Left kidney (tissue), 8 donors: ENCODE measurements at places on chromosomes 5 and 9. TPM values are rescaled to one million over a fixed set of nuclear protein-coding genes. Genes with fewer than 3 reads are reported as not detected.

Gene TMC1
- 1.3 TPM for polyA plus RNA-seq

Gene FOXD4L5
- polyA plus RNA-seq = 0.27 TPM

Gene NUTM2G
- polyA plus RNA-seq = 1.1 TPM

GRCh38 chr5:125597338-125597737 lies 825.9 kb upstream of the GRAMD2B start:
- no peak for DNase-seq

- DNase-seq = no peak
Observed at GRCh38 chr9:135805422-135806022, 101.8 kb downstream of the CAMSAP1 start.

- no peak for DNase-seq
Observed at GRCh38 chr9:92393686-92394085, 10.7 kb downstream of the OGN start.
